Mammary epithelial cell (primary cell): ENCODE measurements at places on chromosomes 1 and 21. TPM values are rescaled to one million over a fixed set of nuclear protein-coding genes. Genes with fewer than 3 reads are reported as not detected.

Gene FAF1
- total RNA-seq: 72.8 and 88.4 TPM in 2 replicates

Gene FAM72A
- total RNA-seq: 7.4 and 7.9 TPM in 2 replicates

Gene C1orf115
- 0.64 and 1.3 TPM in 2 replicates for total RNA-seq

Gene RO60
- total RNA-seq: 56.1 and 69.9 TPM in 2 replicates

Gene CFAP141
- not detected for total RNA-seq

Gene LY9
- total RNA-seq: not detected

Gene TNN
- not detected for total RNA-seq

Gene SRGAP2
- 47.0 TPM for total RNA-seq

Gene ARID1A
- total RNA-seq: 41.2 and 50.4 TPM in 2 replicates

Gene NR1I3
- total RNA-seq: not detected

Gene GUCA2A
- total RNA-seq: not detected in 2 replicates

Gene RGS1
- not detected in 2 replicates for total RNA-seq

Gene SERPINC1
- total RNA-seq: not detected in 2 replicates

Gene KRTAP12-2
- not detected in 2 replicates for total RNA-seq

Gene C1orf116
- total RNA-seq: 94.0 TPM

Gene HEYL
- not detected for total RNA-seq

Gene OR2AK2
- not detected in 2 replicates for total RNA-seq

Gene GPR37L1
- total RNA-seq: not detected in 2 replicates

Gene ETV3L
- not detected in 2 replicates for total RNA-seq

Gene C1orf159
- total RNA-seq: 9.5 TPM

Gene NFIA
- total RNA-seq: 33.2 and 34.3 TPM in 2 replicates

Gene LCE2D
- not detected in 2 replicates for total RNA-seq

Gene TRAPPC10
- 36.3 TPM for total RNA-seq

Gene SYNC
- 7.3 and 9.2 TPM in 2 replicates for total RNA-seq

Gene FAM43B
- total RNA-seq: 0.21 and 0.49 TPM in 2 replicates

Gene CYP4B1
- total RNA-seq: 0.17 TPM

Gene TMOD4
- total RNA-seq: not detected in 2 replicates

Gene C8B
- total RNA-seq: not detected

Gene TDRD5
- total RNA-seq: not detected in 2 replicates

Gene AXDND1
- total RNA-seq: 0.67 TPM

Gene MROH7
- not detected for total RNA-seq

Gene KCNJ15
- 0.83 TPM for total RNA-seq

Gene DIPK1A
- 16.2 TPM for total RNA-seq

Gene RGS16
- 0.52 and 2.4 TPM in 2 replicates for total RNA-seq

Gene NTMT2
- not detected in 2 replicates for total RNA-seq

Gene SPATA21
- total RNA-seq: not detected

Gene PLA2G2F
- not detected in 2 replicates for total RNA-seq

Gene KLHDC9
- total RNA-seq: 3.8 TPM

Gene AMY2A
- not detected for total RNA-seq

Gene SYT6
- total RNA-seq: not detected in 2 replicates

Gene ECE1
- total RNA-seq: 86.3 and 95.8 TPM in 2 replicates

Gene OR2T33
- total RNA-seq: not detected in 2 replicates

Gene FCER1G
- total RNA-seq: 0.50 TPM

Gene CNIH3
- total RNA-seq: 1.4 and 3.4 TPM in 2 replicates

Gene PMF1
- total RNA-seq: 23.8 TPM

Gene ODF2L
- 55.2 TPM for total RNA-seq

Gene CRNN
- not detected in 2 replicates for total RNA-seq

Gene ADORA3
- not detected for total RNA-seq

Gene RGS7
- total RNA-seq: not detected in 2 replicates

Gene LPAR3
- total RNA-seq: 8.6 and 14.3 TPM in 2 replicates

Gene MIXL1
- not detected in 2 replicates for total RNA-seq

Gene CFHR5
- not detected for total RNA-seq

Gene SPRR5
- not detected for total RNA-seq
